ENCODE measurements at places on chromosomes 3 and 15.

GRCh38 chr3:97278506-97278905 lies 464.1 kb downstream of the EPHA6 start:
- no peak for DNase-seq

DNA sequence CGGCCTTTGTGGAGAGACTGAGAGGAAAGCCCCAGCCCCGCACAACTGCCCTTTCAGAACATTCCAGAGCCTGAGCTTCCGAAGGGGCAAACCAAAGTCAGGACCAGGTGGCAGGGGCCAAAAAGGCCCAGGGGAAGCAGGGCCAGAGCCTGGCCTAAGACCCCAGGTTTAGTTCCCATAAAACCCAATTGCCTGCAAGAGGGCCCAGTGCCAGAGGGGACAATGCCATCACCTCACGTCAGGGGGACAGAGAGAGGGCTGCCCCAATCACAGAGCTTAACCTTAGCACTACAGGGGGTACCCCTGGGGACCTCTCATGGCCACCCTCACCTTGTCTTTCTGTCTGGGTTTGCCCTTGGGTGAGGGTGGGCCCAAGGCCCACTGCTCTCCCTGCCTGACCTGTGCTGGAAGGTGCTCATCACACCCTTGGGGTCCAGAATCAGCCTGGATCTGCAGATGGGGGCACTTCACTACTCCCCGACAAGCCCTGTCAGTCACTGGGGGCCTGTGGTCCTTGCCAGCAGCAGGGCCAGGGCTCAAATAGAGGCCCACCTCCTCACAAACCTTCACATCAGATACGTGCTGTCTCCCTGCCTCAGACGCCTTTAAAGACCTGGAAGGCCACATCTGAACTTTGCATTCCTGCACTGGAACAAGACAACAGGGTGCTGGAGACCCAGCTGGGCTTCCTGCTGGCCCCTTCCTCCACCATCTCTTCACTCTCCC lies 3.8 kb downstream of the CALML4 start:
- DNase-seq, result peak; percentile 41

- no peak for DNase-seq
Measured at GRCh38 chr3:29683018-29683993, 402.4 kb downstream of the RBMS3 start.

GRCh38 chr3:143041903-143042302 lies 40.5 kb downstream of the U2SURP start:
- no peak for DNase-seq

GRCh38 chr3:75781079-75781745 lies 4.1 kb downstream of the ZNF717 start:
- DNase-seq, result no peak

GRCh38 chr3:98691897-98692296 lies 71.2 kb upstream of the ST3GAL6 start:
- no peak for DNase-seq

- no peak for DNase-seq
Measured at GRCh38 chr3:16122661-16123060, 51.8 kb upstream of the GALNT15 start.

- DNase-seq, result no peak
Measured at GRCh38 chr15:94703596-94703995, 472.2 kb downstream of the MCTP2 start.

DNA sequence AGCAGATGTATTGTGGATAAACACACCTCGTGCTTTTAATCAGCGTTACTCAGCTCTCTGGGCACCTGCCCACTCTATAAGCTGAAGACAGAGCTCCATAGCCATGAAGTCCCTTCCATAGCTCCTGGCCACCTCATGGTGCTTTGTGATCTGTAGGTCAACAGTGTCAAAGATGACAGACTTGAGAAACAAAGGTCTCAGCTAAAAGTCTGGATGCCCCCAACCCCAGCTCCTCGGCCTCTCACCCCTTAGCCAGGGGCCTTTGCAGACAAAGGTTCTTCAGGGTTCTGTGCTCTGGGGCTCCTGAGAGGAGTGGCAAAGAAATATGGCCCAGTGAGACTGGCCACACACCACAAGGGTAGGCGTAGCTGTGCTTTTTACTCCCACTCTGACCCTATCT lies 168.6 kb downstream of the KLF13 start:
- DNase-seq, result no peak

- DNase-seq, result peak; percentile 90
Measured at GRCh38 chr3:16511681-16512434, 1.6 kb downstream of the RFTN1 start.

- DNase-seq, result no peak
Measured at GRCh38 chr15:80591471-80591870, 103.6 kb upstream of the ABHD17C start.

GRCh38 chr3:127256733-127257271 lies 31.0 kb downstream of the PRR20G start:
- no peak for DNase-seq

GRCh38 chr3:72768481-72768880 lies 79.8 kb downstream of the SHQ1 start:
- no peak for DNase-seq

- DNase-seq, result no peak
Measured at GRCh38 chr3:46365737-46366524, 4.8 kb upstream of the CCR5 start.

- no peak for DNase-seq
Measured at GRCh38 chr15:34111488-34111887, 9.6 kb downstream of the PGBD4 start.

- no peak for DNase-seq
Measured at GRCh38 chr3:112958811-112959560, 15.9 kb downstream of the CD200R1 start.

GRCh38 chr3:183959214-183959613 lies 58.5 kb downstream of the ABCC5 start:
- DNase-seq, result no peak

DNA sequence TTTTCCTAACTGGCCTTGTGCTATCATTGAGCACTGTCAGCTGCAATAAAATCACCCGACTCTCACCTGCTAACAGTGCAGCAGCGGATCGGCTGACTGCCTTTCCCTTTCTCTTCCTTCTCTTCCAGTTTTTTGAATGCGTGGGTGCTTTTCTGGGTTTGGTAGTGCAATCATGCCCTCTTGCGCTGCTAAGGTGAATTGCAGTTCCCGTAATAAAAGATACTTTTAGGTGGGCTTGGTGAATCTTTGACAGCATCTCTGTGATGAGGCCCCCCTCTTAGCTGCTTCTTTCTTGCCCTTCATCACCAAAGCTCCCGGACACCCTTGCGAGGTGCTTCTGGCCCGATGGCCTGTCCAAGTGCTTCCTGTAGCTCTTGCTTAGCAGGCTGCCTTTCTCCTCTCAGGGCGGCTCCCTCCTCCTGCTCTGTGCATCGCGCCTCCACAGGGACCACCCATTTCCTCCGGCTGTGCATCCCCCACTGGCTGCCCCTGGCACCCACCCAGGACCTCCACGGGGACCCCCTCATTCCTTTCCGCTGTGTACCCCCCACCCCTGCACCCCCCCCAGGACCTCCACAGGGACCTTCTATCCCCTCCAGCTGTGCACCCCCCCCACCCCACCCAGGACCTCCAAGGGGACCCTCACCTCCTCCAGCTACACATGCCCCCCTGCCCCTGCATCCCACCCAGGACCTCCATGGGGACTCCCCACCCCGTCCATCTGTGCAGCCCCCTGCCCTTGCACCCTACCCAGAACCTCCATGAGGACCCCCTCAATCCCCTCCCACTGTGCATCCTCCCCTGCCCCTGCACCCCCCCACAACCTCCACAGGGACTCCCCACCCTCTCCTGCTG lies 50.8 kb upstream of the RPL32 start:
- peak; percentile 73 for DNase-seq

- no peak for DNase-seq
Measured at GRCh38 chr15:38608682-38609081, 44.1 kb upstream of the RASGRP1 start.

DNA sequence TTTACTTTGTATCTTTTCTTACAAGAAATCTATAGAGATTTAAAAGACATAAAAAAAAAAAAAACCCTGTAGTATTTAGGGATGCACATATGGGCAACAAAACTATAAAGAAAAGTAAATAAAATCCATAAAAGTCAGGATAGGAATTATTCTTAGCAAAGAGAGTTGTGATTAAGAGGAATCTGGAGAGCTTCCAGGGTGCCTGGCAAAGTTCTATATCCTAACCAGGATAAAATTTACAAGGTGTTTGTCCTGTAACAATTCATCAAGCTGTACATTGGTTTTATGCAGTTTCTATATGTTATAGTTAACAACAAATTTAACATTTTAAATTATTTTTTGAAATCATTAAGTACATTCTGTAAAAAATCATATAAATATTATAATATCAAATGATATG lies 7.9 kb downstream of the SECISBP2L start:
- no peak for DNase-seq

GRCh38 chr3:149251186-149251585 lies 29.6 kb upstream of the CP start:
- DNase-seq, result no peak

DNA sequence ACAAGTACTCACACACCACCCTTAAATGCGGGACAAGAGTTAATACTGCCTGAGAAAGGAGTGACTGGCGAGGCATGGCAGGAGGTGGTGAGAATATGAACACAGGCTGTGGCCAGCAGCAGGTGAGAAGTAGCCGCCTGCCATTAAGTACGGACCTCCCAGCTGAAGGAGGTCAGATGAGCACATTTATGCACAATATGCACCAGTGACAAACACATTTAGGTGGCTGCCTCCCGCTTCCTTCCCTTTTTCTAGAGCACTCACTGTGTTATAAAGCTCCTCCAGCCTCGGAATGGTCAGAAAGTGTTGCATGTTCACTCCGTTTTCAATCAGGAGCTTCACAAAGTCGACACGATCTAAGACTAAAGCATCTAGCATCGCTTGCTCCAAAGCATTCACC lies 52.4 kb downstream of the TRPM1 start:
- no peak for DNase-seq

DNA sequence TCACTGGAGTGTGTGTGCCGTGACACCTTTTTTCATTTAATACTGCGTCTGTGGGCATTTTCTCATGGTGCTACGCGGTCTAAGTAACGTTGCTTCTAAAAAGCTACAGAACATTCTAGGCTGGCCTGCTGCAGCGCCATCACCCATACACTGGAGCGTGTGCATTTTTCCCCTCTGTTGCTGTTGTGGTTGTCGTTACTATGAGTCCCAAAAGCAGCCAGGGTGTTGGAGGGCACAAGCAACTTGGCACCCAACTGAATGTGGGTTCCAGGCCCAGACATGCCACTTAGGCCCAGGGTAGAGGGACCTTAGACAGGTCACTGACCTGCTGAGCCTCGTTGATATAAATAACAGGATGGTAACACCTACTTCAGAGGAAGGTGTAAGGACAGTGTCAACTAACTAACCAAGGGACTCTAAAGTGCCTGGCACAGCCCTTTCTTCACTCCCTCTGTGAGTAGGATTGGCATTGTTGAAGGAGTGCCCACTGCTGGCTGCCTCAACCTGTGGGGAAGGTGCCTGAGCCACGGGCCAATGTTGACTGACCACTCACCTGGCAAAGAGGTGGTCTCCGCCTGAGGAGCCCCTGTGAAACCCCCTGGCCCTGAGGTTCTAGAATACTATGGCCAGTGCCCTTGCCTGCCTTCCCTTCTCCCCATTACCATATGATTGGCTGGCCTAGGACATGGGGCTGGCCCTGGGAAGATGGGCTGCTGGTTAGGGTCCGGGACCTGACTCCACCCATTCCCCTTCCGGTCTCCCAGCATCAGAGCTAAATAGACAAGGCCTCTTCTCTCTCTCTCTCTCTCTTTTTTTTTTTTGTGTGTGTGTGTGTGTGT lies 3.5 kb downstream of the CSK start:
- peak; percentile 73 for DNase-seq

GRCh38 chr15:43776101-43776717 lies 557 bp downstream of the ELL3 start:
- DNase-seq, result no peak

DNA sequence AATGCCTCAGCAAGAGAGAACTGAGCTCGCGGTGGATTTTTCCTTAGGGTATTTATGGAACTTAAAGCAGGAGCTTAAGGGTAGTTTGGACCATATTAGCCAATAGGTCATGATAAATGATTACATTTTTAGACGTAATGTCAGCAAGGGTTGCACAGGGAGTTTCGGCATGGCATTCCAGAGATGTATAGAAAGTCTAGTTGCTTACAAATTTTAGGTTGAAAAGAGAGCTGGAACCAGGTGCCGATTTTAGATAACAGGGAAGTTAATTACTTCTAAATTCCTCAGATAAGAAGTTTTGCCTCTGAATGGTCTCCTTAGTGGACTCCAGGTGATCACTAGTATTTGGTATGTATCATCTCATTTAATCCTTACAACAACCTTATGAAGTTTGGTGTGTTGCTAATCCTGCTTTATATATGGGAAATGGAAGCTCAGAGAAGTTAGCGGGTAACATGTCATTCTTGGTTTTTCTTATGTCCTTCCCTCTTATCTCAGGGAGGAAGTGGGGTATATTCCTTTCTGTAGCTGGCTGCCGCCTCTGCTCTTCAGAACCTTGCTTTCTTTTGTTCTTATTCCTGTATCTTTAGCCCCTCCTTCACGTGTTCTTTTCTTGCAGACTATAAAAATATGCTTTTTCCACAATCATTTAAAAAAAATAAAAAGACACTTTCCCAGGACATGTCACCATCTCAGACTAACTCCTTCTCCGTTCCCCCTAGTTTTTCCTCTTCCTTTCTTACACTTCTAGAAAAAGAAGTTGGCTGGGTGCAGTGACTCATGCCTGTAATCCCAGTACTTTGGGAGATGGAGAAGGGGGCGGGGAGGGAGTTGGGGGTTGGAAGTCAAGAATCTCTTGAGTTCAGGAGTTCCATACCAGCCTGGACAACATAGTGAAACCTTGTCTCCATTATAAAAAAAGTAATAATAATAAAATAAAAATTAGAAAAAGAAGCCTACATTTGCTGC lies 25.7 kb downstream of the IQGAP1 start:
- no peak for DNase-seq

DNA sequence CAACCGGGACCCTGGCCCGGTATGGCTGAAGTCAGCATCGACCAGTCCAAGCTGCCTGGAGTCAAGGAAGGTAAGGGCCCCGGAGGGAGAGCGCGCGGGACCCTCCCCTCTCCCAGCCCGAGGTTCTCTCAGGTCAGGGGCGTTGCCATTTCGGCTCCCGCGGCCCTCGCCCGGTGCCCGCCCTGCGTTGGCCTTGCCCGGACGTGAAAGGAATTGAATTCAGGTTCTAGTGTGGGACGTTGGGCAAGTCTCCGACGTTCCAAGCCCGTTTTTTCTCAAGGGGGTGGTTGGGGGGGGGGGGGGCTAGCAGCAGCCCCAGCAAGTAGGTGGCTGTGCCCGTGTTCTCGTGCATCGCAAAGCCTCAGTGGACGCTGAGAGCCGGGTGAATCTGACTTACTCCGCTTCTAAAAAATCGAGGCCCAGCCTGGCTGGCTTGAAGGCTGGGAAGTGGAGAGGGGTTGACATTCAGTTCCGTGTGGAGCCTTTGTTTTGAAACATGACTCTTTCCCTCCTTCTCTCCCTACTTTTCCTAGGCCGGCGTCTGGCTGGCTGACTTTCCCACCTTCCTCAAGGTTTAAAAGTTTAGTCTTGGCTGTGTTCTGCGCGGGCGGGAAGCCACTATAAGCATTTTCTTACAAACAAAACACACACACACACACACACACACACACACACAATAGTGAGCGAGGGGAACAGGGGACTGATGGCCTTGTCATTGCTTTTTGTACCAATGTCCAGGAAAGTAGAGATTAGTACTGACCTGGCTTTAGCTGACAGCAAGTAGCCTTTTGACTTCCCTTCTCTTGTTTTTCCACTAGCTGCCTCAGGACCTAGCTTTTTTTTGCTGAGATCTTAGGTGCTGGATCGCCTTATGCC lies at the start of gene UTS2B:
TSS of gene UTS2B (minus strand) at position 873 of the 876 bp plus-strand sequence. CDS start 48,337 bp downstream, outside the sequence.
- peak; percentile 65 for DNase-seq

GRCh38 chr3:34072297-34072696 lies 273.9 kb downstream of the PDCD6IP start:
- no peak for DNase-seq

- no peak for DNase-seq
Measured at GRCh38 chr15:74616996-74617395, 1.4 kb downstream of the CLK3 start.
